Hematopoietic multipotent progenitor cell treated with erythropoietin and hydrocortisone succinate and interleukin-3 and kit ligand, for 6 days (in vitro differentiated cells): ENCODE measurements at places on chromosomes 2 and 18.

DNA sequence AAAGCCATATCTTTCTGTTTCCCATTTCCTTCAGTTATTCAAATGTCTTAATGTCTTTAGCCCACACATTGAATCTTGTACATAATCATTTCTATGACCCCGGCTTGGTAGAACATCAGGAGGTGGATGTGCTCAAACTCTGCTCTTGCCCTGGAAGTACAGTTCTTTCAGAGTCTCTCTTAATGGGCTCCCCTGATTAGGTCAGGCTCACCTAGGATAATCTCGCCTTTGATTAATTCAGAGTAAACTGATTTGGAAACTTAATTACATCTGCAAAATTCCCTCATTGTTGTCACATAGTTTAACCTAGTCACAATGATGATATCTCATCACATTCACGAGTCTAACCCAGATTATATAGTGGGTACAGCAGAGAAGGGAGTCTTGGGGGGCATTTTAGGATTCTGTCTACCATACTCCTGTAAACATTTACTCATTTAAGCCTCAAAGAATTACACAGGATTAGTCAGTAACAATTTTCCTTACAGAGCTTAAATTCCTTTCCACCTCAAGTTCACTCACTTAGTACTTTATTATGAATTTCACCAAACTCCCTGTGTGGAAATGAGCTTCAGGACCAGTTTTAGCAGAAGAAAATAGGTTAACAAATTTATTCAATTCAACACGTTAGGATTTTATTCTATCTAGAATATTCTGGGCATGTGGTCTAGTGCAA, 135.5 kb downstream of the FHOD3 start:
- DNase-seq: no peak

GRCh38 chr2:219576505-219577388, 4.6 kb downstream of the INHA start:
- DNase-seq: no peak

GRCh38 chr2:145460112-145460511, 940.2 kb upstream of the ZEB2 start:
- no peak for DNase-seq

- DNase-seq: no peak
Measured at GRCh38 chr2:27888790-27889189, 1.4 kb downstream of the RBKS start.

- no peak for DNase-seq
Measured at GRCh38 chr2:100906679-100907078, 86.7 kb downstream of the NPAS2 start.

DNA sequence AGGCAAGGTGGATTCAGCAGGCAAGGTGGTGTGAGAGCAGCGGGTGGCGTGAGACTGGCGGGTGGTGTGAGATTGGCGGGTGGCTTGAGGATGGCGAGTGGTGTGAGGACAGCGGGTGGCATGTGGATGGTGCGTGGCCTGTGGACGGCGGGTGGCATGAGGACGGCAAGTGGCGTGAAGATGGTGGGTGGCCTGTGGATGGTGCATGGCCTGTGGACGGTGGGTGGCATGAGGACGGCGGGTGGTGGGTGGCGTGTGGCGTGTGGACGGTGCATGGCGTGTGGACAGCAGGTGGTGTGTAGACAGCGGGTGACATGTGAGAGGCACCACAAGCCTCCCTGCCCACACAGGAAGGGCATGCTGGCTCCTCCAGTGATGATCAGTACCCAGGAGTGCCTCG, 186.9 kb upstream of the SALL3 start:
- no peak for DNase-seq

GRCh38 chr2:119338826-119339561, 27.6 kb downstream of the C2orf76 start:
- DNase-seq: peak; percentile 97

DNA sequence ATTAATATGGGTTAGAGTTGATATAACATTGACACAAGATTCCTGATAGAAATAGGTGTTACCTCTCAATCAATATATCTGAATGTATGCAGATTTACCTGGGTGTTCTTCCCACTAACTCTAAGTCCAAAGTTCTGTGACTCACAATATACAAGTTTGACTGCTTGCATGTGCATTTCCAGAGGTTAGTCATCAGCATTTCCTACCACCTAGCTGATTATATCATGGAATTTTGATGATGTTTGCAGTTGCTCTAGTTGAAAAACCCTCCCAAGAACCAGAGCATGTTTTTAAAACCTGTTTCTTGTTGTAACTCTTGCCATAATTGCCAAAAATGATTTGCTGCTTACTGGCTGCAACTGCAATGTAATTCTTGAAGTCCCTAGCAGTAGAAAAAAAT, 15.0 kb upstream of the DSG1 start:
- DNase-seq: no peak

- DNase-seq: no peak
Measured at GRCh38 chr2:186624276-186624675, 34.4 kb downstream of the ITGAV start.

DNA sequence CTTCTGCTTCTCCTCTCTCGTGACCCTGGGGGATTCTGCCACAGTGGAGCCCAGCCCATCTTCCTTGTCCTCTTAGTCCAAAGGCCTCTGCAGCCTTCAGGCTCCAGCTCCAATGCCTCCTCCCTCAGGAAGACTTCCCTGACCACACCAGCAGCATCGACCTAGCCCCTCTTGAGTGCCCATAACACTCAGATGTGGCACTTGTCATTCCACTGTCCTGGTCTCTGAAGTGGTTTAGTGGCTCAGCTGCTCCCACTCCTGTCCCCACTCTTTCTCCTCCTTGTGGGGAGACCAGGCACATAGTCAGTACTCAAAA, 97.5 kb downstream of the STPG4 start:
- DNase-seq: no peak

DNA sequence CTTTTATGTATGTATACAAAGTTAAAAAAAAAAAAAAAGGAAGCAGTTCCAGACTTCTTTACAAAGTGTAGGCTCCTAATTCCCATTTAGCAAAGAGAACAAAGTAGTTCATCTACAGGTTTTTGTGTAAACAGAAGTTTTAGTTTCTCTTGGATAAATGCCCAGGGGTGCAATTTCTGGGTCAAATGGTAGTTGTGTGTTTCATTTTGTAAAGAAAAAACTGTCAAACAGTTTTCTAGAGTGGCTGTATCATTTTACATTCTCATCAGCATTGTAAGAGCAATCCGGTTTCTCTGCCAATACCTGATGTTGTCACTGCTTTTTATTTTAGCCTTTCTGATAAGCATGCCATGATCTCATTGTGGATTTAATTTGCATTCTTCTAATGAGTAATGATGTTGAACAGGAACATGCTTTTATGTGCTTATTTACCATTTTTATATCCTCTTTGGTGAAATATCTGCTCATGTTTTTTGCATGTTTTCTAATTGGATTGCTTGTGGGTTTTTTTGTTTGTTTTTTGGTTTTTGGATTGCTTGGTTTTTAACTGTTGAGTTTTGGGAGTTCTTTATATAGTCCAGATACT, 16.6 kb upstream of the PSME4 start:
- no peak for DNase-seq

DNA sequence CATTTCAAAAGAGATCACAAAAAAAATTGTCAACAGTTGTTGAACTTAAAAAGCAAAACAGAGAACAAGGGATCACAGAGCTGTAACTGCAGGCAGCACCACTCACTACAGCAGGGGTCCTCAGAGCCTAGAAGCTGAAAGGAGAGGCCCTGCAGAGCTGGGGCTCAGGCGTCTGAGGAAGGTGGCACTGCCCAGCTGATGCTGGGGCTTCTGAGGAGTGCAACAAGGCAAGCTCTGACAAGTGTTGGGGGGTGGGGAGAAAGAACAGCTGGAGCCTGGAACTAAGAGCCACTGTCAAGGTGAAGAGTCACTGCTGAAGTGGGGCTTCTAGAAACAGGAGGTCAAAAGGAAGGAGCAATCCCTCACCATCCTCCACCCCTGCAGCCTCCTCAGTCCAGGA, 46.2 kb downstream of the FTCDNL1 start:
- no peak for DNase-seq

GRCh38 chr2:15041429-15041837, 408.9 kb downstream of the LRATD1 start:
- no peak for DNase-seq

DNA sequence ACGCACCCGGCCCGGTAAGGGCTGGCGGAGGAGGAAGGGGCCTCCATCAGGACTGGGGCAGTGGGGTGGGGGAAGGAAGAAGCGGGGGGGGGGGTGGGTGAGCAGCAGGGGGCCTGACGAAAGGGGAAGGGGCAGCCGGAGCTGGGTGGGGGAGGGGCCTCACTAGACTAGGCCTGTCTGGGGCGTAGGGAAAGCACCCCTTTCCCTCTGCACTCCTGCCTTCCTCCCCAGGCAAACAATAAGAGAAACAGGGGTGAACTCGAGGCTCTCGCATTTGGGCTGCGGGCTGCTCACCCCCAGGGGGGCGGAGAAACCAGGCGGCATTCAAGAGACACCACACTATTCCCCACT, 82.7 kb upstream of the POMC start:
- peak; percentile 30 for DNase-seq

DNA sequence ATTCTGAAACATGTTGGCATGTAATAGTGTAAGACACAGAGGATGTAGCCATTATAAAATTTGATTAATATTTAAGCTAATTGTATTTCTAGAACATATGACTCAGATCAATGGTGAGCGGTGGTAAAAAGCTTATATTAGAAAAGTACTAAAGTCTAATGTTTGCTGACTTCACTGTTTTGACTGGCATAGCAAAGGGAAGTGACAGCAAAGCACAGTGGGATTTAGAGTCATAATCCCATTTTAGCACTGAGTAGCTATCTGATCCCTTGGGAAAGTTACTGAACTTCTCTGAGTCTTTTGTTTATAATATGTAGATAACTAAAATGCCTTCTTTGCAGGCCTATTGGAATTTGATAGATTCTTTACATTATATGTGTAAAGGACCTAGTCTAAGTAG, 60.4 kb downstream of the KIAA1328 start:
- DNase-seq: no peak

DNA sequence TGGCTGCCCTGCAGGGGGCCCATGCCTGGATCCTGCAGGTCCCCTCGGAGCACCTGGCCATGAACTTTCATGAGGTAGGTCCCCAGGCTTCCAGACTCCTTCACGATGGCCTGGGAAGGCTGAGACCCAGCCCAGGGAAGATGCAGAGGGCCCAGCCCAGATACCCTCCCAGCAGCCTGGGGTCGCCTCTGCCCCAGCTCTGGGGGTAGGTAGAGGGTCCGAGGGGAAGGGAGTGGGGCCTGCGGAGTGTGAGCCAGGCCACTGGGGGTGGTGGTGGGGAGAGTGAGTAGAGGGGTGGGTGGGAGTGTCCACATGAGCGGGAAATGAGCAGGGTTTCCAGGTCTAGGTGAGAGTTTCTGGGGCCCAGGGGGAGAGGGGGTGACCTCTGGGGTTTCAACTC, 1.2 kb upstream of the CHRND start:
- no peak for DNase-seq

DNA sequence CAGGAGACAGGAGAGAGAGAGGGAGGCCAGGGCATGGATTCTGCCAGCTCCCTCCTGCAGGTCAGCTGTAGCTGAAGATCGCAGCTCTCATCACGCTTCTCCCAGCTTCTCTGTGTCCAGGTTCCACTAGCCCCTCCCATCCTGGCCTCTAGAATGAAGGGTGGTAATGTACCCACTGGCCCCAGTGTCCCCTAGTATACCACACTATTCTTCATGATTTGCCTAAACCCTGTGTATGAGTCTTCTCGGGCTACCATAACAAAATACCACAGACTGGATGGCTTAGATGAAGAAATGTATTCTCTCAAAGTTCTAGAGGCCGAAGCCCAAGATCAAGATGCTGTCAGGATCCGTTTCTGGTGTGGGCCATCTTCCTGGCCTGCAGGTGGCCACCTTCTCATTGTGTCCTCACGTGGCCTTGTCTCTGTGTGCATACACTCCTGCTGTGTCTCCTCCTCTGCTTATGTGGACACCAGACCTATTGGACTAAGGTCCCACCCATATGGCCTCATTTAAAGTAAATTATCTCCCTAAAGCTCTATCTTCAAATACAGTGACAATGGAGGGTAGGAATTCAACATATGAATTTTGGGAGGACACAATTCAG, 77.3 kb downstream of the TNFRSF11A start:
- DNase-seq: no peak

DNA sequence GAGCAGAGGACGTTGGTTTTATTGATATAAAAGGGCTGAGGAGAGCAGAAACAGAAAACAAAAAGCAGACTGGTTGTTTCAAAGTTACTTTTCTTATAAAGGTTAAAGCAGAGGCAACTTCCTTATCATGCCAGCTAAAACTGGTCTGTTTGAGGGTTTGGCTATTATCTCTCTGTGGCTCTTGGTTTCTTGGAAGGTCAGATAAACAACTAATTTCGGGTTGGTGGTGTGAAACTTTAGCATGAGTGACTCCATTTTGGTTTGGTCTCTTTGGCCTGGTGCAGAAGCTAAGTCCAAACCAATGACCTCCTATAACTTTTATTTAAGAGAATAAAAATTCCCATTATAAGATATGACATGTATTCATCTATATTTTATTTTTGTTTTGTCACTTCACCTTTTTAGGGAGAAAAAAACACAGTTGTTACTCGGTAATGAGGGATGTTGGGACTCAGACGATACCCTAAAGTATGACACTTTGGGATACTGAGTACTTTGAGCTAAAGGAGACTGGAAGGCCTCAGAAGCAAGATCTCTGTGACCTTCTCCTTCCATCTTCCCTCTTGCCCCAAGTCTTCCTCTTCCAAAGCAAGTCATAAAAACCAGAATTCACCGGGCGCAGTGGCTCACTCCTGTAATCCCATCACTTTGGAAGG, 23.3 kb downstream of the TNFAIP6 start:
- peak; percentile 92 for DNase-seq

DNA sequence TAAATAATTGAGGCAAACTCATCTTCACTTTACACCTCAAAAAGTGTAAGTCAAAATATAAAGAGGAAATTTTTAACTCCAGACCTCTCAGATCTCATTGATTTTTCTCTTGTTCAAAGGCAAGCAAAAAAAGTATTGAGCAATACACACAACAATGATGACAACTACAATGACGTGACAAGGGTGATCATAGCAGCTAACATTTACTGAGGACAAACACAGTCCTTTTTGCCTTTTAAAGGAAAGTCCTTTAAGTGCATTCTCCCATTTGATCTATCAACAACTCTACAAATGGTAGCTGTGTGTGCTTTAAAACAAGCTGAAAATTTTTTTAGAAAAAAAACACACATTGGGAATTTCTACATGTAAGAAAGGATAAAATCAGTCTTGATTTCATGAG, 123.5 kb upstream of the CTAGE1 start:
- no peak for DNase-seq

- no peak for DNase-seq
Measured at GRCh38 chr2:180707175-180707883, 273.1 kb upstream of the UBE2E3 start.

DNA sequence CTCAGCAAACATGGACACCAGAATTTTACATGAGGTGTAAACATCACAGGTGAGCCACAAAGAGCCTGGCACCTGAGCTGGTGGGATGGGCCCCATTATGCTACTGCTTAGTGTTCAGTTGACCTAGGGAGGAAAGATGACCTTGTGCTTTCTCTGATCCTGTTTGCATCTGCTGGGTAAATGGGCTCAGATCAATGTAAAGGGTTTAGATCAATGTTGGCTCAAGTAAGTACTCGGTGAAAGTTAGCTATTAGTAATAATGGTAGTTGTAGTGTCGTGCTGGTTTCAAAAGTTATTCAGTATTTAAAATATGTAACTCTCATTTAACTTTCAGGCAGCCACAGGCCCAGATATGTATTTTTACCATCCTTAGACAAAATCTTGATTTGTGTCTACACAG, 19.8 kb downstream of the ABHD3 start:
- no peak for DNase-seq
